ENCODE measurements at places on chromosomes 3 and 15.

GRCh38 chr15:76912430-76912829, 7.3 kb upstream of the SCAPER start:
- no peak for DNase-seq

GRCh38 chr15:30992249-30992864, 929 bp upstream of the MTMR10 start:
- DNase-seq, result no peak

- DNase-seq, result no peak
Measured at GRCh38 chr3:151384741-151385174, at the start of gene P2RY12. P2RY12 (minus strand) TSS chr3:151384753; CDS start chr3:151338845, 45,908 bp downstream.

DNA sequence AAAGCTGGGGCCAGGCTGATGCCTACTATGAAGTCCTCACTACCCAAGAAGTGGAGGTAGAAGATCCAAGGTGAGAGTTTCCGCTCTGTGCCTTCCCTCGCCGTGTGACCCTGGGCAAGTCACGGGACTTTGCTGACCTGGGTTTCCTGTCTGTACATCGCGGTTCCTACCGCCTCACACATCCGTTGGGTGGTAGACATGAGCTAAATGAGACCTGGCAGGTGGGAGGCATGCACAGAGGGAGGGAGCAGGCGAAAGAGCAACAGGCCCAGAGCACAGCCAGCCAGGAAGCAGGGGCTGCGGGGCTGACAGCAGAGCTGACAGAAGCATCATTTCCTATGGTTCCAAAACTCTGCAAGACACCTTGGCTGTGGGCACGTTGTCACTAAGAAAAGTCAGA, 157.3 kb upstream of the BHLHE40 start:
- peak; percentile 97 for DNase-seq

DNA sequence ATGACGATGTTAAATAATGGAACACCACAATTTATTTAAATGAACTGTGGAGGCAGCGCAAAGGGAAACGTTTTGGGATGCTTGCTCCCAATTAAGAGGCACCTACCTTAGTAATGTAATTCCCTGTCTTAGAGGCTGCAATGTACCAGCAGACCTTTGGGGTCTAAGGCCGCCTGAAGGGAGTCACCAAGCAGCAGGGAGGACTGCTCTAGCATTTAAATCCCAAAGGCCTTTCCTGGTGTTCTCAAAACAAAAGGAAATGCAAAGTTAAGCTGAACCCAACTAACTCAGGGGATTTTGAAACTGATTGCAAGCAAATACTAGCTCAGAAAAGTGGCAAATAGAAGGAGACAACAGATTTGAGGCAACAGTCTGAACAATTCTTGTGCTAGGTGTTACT, 510.8 kb downstream of the GABRG3 start:
- no peak for DNase-seq
